ENCODE measurements at places on chromosomes 5 and 9.

GRCh38 chr5:157816682-157817386 is 42.1 kb downstream of the CLINT1 start:
- no peak for DNase-seq

DNA sequence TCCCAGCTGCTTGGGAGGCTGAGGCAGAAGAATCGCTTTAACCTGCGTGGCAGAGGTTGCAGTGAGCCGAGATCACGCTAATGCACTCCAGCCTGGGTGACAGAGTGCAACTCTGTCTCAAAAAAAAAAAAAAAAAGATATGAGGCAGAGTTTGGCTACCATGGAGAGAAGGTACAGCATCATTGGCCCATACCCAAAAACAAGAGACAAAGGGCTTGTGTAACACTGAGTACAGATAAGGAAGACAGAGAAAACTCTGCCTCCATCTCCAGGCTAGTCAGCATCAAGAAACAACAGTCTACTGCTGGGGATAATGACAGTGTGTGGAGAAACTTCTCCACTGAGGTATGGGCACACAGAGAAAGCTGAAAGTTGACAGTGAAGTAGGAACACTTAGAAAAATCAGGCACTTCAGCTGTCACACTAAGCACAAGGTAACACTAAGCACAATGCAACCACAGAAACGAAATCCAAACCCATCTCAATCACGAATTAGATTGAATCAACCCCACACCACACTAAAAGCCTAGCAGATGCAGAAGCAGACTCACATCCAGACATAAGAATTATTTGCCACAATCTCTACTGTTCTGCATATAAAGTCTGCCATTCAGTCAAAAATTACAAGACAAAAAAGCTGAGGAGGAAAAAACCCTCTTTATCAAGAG is 10.5 kb downstream of the PJA2 start:
- DNase-seq: no peak

DNA sequence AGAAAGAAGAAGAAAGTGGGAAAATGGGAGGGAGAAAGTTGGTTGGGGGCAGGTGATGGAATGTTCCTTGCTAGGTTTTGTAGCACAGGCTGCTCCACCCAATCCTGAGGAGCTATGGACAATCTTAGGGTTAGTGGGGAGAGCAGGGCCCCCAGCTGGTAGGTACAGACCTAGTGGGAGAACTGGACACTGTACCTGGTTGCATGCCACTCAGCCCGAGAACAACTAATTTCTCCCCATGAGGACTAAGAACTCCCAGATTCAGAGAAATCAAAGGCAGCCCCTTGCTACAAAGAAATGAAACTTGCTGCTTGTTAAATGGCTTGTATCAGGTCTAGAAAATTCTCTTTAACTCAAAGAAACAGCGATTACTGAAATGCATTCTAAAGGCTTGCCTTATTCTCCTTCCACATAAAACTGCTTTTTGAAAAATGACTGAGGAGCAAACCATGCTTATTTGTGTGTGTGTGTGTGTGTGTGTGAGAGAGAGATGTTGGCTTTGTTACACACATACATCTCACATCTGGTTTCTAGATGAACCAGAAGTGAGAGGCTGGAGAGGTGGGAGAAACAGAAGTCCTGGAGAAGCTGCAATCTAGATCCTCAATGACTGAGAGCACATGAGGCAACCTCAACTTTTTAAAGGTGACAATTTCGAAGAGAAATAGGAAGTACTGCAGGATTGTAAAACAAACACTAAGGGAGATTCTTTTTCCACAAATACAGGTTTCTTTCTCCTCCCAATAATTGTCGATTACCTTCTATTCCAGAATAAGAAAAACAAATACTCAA is 28.9 kb downstream of the FYB1 start:
- DNase-seq: no peak

DNA sequence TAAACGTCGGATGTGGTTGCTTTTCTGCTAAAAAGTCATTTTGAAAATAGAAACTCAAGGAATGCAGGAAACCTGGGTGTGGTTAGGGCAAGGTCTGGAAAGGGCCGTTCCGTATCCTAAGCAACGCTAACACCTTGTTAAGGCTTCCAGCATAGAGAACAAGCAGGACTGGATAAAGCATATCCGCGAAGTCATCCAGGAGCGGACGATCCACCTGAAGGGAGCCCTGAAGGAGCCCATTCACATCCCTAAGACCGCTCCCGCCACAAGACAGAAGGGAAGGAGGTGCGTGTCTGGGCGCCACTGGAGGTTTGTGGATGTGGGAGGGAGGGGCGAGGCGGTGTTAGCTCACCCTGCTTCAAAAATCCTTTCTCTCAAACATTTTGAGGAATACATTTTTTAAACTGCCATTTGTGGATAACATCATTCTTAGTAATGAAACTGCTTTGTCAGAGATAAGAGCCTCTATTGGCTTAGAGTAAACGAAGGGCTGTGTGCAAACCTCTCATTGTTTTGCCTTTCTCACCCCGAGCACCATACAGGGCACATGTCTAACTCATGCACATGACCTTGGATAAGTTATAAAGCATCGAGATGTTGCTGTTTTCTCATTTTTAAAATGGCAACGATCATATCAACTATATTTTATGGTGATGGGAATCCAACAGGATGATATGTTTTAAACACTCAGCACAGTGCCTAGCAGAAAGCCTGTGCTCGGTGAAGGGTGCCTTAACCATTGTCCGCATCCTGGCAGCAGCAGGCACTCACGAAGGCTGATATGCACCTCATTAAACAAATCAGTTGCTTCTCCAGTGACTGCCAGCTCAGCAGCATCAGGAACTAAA is 175.7 kb upstream of the OTULINL start:
- DNase-seq: no peak

DNA sequence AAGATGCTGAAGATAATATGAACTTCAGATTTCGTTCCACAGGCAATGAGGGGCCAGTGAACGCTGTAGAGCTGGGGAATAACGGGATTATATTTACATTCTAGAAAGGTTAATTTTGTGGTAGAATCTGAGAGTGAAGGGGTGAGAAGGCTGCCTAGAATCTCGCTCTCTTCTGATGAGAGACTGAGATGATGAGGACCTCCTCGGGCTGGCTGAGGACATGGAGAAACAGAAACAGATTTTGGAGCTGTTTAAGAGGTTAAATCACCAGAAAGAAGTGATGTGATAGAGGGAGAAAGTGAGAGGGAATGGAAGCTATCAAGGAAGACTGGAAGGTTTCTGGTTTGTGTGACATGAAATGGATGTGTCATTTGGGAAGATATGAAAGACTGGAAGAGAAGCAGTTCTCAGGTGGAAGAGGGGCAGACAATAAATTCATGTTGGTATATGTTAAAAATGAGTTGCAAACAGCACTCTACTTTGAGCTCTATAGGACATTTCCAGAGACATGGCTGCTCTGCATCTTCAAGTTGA is 612.6 kb downstream of the ISL1 start:
- DNase-seq: no peak

- DNase-seq: no peak
Observed at GRCh38 chr5:96816991-96817390, 9.2 kb upstream of the ERAP1 start.

GRCh38 chr9:93594041-93594756 is 17.8 kb downstream of the PHF2 start:
- no peak for DNase-seq

DNA sequence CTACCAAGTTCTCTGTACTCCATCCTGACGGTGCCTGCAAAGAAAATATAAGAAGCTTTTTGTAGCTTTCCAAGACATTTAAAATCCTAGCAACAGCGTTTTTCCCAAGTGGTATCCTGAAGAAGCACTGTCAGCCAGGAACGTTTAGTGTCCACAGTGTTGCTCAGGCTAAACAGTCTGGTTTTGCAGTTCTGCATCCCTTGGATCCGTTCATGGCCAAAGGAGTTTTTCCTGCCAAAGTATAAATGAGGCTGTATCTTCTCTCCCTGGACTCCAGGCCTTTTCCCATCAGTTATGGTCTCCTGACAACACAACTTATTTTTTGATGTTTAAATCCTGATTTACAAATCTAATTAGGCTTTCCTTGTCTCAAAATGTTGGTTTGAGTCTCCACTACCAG is 925.8 kb downstream of the TLE1 start:
- no peak for DNase-seq

DNA sequence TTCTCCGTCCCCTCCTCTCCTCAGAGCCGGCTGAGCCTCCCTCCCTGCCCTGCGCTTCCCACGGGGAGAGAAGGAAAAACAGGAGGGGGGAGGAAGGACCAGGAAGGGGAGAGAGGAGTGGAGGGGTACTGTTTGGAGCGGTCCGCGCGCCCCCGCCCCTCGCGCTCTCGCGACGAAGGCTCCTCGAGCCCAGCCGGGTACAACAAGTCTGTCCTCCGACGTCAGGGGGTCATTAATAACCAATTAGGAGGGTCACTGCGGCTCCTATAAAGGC is 480 bp upstream of the PRDM12 start:
- DNase-seq: no peak

DNA sequence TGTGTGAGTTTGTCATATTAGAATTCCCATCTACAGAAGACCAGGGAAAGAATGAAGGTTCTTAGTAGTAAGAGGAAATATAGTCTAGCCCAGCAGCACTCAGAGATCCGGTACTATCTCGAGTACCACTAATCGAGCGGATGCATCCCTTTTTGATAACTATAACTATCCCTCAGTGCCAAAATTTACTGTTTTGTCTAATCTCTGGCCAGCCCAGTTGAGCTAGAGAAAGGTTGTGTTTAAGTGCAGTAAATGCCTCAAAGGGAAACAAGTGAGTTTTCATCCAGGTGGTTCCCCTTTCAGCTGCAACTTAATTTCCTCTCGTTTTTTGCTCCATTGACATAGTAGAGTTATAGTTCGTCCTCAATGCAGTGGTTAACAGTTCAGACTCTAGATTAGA is 146.7 kb downstream of the GPBP1 start:
- no peak for DNase-seq

DNA sequence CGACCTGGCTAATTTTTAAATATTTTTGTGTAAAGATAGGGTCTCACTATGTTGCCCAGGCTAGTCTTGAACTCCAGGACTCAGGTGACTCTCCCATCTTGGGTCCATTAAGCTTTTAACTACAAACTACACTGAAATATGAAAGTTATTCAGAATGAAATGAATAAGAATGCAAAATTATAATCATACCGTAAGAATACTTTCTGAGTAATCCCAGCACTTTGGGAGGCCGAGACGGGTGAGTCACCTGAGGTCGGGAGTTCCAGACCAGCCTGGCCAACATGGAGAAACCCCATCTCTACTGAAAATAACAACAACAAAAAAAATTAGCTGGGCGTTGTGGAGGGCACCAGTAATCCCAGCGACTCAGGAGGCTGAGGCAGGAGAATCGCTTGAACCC is 1.1 kb upstream of the ORM1 start:
- no peak for DNase-seq

DNA sequence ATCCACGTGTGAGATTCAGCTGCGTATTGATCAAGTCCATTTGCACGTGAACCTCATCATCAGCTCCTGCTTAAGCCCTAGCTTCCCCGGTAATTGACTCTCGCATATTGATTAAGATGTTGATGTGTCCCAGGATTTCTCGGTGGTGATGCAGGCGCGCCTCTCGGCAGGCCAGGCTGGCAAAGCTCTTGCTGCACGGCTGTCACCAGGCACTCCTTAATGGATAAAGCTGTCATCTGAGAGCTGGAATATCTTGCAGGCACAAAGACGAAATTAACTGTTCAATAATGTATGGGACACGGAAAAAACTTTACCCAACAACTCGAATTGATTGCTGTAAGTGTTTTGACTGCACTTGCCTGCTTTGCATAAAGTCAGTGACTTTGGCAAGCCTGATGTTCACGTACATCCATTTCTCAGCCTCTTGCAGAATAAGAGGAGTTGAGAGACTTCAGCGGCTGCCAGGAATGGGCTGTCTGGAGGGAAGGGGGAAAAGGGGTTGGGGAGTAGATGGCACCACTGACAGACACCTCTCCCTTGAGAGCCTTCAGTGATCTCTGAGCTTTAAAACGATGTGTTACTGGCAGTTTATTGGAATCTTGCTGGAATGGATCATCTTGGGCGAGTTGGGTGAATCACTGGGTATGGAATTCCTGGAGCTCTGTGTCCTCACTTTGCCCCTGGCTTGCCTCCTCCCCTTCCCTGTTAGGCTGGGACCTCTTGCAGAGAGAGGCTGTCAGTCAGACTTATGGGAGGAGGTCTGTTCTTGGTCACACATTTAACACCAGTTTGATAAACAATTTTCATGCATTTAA is 650.3 kb downstream of the CCDC171 start:
- DNase-seq: no peak

GRCh38 chr9:90421786-90422185 is 220.8 kb downstream of the DIRAS2 start:
- no peak for DNase-seq

- no peak for DNase-seq
Observed at GRCh38 chr9:5382479-5382878, 42.8 kb upstream of the RLN1 start.

DNA sequence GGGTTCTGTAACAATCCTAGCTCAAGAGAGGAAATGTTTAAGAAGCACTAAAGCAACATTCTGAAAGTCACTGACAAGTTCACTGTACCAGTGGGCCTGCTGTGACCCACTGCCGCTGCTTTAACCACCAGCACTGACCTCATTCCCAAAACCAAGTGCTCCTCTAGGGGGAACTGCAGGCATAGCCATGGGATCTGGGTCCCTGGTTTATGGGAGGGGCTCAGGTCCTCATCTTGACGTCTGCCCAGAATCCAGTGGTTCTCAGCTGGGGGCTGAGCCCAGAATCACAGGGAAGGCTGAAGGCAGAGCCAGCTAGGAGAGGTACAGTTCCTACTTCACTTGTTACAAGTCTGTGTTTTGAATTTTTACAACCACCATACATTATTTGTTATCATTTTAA is 36.1 kb upstream of the SLC2A8 start:
- no peak for DNase-seq
